ENCODE measurements at places on chromosomes 1 and 21.

DNA sequence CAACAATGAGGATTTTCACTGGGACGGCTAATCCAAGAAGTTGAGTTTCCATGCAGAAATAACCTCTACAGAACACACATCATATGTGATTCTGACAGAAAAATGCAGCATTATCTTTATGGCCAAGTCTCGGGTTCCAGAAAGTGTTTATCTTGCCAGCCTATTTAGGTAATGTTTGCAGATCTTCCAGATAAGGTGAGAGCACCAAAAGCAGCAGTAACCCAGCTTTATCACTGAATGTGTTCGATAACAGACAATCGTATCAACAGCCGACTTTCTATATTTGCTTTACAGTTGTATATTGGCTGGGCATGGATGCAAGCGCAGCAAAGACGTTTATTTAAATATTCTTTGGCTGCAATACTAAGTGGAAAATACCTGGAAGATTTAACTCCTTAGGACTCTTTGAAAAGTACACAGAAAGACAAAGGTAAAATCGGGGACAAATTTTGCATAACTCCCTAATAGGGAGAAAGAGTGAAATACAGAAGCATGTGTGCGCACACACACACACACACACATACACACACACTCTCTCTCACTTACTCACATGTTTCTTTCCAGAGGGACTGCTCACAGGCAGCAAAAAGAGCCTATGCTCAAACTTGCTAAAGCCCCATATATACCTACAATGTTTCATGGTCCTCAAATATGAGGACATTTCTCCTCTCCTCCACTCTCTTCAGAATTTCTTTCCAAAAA, 3.0 kb upstream of the CTSK start:
- DNase-seq = no peak

- no peak for DNase-seq
Observed at GRCh38 chr1:15180945-15181523, 27.5 kb downstream of the TMEM51 start.

- no peak for DNase-seq
Observed at GRCh38 chr1:175755516-175756070, 12.2 kb upstream of the TNR start.

DNA sequence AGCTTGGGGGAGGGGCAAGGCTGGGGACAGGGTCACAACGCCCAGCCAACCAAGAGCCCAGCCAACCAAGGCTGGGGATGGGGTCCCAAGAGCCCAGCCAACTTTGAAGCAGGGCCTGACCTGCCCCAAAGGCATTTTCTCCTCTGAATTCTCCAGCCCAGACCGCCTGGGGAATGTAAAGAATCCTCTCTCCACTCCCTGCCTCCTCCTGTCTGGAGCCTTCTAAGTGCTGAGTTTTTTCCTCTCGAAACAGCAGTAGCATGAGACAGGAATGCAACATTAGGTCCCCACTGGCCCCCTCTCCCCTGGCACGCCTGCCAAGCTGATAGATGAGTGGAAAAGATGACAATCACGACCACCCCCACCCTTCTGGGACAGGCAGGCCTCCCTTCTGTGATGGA, 17.0 kb downstream of the C1orf198 start:
- peak; percentile 29 for DNase-seq

- DNase-seq = no peak
Observed at GRCh38 chr1:243287123-243287460, 31.3 kb downstream of the SDCCAG8 start.

Measured in fibroblast of the conjunctiva (primary cell).